ENCODE measurements at places on chromosomes 2 and 18.

DNA sequence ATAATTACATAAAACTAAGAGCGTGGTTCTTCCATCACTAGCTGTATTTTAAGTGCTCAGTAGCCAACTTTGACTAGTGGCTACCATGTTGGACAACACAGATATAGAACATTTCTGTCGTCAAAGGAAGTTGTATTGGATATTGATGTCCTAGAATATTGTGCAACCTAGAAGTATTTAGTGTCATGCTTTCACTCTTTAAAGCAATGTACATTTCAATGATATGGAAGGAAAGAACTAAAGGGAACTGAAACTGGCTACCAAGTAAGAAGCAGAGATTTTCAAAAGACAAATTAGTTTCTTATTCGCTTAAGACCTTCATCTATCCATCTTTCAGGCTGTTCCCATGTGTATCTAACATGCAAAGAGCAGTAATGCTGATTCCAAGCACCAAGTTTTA, 85.4 kb upstream of the EML6 start:
- DNase-seq, result no peak

DNA sequence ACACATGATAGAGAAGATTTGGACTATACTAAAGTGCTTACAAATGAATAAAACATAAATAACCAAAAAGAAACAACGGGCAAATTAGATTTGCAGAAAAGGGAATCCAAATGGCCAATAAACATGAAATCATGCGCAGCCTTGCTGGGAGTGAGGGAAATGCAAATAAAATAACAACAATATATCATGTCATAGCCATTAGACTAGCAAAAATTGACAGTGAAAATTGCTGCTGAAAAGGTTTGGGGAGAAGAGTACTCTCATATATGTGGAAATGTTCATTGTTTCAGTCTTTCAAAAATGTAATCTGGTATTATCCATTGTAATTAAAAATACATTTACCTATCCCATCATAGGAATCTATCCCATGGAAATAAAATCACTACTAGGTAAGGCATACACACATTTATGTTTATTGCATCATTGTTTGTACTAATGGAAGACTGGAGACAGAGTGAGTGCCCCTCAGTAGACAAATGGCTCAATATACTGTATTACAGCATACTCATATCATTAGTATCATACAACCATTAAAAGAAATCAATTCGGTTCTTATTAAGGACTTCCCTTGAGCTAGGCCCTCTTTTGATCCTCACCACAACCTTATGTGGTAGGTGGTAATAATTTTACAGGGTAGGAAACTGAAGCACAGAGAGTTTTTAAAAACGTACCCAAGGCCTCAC, 94.1 kb upstream of the MSTN start:
- DNase-seq, result no peak

DNA sequence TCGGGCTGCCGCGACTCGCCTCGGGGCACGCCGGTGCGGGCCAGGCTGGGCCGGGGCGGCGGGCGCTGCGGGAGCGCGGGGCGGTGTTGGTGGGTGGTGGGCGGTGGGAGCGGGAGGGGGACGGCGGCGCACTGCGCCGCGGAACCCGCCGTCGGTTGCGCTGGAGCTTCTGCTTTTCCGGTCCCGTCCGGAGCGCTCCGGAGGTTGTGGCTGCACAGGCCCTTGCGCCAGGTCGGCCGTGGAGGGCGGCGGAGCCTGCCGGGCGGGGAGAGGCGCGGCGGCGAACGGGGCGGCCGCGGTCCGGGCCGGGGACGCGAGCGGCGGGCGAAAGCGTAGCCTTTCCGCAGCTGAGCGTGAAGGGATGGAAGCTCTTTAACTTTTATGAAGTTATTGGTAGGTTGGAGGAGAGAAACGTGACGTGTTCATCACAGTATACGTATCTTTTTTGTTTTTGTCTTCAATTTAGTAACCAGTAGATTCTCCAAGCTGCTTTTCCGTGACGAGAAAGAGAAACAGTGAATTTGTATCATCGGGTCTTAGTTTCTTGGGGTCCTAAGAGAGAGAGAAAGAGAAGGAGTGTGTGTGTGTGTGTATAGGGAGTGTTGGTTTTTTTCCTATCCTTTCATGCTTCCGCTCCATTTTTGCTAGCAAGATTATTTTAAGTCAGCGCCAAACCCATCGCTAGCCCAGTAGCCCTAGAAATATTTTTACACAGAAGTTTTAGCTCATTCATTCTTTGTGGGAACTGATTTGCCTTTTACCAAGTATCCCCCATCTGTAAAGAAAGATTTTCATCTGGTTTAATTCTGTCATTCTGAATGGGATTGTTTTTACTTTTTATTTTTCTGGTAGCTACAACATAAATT, 535 bp downstream of the ATG4B start:
- DNase-seq, result peak; percentile 9

DNA sequence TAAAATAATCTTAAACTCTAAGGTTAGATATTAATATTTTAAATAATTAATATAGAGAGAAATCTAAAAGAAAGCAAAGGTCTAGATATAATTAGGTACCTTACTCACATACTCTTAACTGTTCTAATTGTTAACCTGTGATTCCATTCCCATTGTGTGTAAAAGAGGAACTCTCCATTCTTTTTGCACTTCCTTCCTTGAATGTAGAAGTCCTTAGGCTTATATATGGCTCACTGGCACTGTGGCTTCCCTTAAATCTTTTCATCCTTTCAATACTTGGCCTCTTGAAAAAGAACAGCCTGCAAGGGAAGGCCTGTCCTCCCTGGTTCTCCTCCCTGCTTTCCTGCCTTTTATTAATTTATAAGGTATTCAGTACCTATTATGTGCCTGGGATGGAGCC, 182.8 kb upstream of the FOSL2 start:
- no peak for DNase-seq

DNA sequence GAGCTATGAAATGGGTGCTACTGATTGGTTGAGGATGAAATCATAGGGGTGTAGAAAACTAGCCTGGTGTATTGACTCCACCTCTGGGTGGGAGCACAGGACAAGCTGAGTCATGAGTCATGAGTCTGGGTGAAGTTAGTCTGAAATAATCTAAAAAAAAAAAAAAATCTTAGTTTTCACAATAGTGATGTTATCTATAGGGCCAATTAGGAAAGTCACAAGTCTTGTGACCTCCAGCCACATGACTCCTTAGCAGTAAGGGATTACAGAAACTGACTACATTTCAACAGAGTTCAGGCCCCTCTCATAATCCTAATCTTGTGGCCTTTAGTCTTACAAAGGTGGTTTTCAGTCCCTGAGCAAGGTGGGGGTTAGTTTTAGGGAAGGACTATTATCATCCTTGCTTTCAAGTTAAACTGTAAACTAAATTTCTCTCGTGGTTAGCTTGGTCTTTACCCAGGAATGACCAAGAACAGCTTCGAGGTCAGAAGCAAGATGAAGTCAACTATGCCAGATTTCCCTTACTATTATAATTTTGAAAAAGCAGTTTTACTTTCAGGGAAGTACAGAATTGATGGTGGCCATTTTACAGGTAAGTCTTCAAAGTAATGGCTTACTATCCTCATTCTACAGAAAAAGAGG, 338.0 kb upstream of the GYPC start:
- no peak for DNase-seq

- DNase-seq, result peak; percentile 29
These were observed 65.2 kb upstream of the RNF152 start for GRCh38 chr18:61957801-61958516.

- no peak for DNase-seq
These were observed 5.0 kb downstream of the TMEM185B start for GRCh38 chr2:120218181-120218580.

Measured in foreskin fibroblast (primary cell).